ENCODE measurements at places on chromosomes 6 and 20.

- DNase-seq: no peak
Observed at GRCh38 chr6:90454836-90455427, 131.9 kb downstream of the MAP3K7 start.

- DNase-seq: no peak
Observed at GRCh38 chr20:61422636-61423425, 170.8 kb downstream of the CDH4 start.

DNA sequence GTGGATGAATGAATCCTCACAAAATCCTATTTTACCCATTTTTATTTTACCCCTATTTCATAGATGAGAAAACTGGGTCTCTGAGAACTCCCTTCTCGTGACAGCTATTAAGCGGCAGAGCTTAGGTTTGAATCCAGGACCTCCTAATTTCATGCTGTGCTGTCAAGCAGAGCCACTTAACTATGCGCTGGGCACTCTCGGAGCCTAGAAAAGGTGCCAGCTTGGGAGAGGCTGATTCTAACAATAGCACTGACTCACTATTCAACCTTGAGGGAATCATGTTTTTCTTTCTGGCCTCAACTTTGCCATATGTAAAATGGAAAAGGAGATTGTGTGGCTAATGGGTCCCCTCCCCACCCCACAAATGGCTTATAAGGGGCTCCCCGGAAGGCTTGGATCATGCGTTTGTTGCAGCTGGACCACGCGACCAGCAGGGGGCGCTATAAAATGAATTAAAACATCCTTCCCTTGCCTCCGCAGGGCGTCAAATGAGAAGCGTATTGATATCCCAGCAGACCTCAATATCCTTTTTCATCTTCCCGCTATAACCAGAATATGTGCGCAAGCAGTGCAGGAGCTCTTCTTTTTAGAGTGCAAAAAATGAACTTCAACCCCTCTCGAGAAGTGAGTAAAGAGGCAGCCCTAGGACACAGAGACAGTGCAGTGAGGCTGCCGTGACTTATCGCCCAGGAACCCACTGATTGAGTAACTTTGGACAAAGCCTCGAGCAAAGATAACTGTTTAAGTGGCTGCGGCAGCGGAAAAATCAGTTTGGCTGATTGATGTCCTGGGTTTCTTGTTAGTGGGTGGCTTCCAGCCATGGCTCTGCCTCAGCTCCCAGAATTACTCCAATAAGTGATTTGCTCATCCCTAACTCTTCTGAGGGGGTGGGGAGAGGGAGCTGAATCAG lies 12.8 kb upstream of the PDYN start:
- peak; percentile 34 for DNase-seq

DNA sequence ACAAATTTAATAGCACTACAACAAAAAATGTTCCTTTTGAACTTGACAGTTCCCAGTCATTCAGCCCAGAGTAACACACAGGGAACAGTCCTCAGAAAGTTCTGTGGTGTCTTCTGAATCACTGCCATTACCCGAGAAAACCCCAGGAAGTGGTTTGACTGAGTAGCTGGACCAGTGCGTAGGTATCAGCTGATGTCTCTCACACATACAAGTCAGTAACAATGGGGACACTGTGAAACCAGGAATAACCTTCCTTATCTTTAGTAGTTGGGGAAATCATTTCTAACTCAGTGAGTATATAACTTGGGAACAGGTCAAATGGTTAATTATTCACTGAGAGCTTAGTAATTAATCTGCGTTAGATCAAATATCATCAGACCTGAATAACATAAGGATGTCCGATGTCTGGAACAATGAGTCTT lies 73.1 kb downstream of the HIVEP2 start:
- peak; percentile 87 for DNase-seq

DNA sequence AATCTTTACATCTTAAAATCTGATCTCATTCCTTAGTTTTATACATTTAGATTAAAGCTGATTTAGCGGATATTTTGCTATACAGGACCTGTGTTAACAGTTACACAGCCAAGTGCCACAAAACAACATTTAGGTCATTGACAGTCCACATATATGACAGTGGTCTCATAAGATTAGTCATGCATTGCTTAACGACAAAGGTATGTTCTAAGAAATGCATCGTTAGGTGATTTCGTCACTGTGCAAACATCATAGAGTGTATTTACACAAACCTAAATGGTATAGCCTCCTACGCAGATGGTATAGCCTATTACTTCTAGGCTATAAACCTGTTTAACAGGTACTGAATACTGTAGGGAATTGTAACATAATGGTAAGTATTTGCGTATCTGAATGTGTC lies 21.6 kb downstream of the ADGRG6 start:
- peak; percentile 93 for DNase-seq

DNA sequence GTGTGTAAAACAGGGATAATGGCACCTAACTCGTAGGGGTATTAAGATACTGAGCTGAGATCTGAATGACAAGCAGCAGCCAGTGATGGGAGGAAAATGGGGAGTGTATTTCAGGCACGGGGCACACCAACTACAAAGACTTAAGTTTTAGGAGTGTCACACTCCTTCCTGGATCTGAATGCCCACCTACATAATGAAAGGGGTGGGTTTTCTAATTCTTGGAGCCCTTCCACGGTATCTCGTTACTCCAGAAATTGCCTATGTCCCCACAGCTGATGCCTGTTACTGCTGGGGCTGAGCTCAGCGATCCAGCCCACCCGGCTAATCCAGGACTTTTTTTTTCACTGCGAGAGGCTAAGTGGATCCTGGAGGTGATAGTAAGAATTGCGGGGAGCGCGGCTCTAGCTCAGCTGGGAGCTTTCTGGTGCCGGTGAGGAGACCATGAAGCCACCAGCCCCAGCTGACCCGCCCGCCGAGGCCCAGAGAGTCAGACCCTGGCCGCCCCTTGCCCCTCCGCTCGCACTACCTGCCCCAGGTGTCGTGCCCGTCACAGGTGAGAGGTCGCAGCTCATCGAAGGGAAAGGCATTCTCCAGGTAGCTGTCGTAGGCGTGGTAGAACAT lies 727 bp downstream of the EDEM2 start:
- peak; percentile 66 for DNase-seq

- DNase-seq: no peak
Observed at GRCh38 chr20:32965581-32966373, 38.5 kb downstream of the SUN5 start.
